Head of caudate nucleus (tissue), 42 donors: ENCODE measurements at places on chromosomes 2 and 18.

DNA sequence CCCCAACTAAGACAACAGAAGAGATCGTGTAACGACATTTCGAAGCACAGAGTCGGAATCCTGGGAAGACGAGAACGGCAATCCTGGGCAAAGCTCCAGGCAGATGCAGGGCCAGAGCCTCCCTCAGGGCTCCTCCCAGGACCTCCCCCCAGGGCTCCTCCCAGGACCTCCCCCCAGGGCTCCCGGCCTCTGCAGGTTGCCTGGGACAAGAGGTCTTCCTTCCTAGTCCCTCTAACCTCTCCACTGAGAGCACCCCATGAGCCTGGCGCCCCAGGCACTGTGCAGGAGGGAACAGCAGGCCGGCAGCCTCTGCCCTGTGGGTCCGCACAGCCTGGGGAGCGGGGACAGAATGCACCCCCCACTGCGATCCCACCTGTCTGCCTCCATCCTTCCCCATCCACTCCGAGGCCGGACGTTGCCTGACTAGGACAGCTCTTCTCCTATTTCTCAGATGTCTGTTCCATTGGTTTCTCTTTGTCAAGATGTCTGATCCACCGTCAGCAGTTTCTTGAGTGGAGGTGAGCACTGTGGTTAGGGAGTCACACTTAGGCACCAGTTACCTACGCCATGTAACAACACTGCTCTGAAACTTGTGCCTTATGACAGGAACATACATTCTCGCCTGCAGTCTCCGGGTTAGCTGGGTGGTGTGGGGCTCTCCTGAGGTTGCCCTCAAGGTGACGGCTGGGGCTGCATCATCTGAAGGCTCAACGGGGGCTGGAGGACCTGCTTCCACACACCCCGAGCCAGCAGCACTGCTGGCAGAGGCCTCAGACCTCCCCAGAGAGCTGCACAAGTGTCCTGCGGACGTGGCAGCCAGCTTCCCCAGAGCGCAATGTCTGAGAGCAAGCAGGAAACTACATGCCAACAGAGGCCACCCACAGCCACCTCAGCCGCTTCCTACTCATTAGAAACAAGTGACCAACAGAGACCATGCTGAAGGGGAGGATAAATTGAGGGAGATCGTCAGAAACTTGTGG is 28.9 kb downstream of the ADI1 start:
- no peak for DNase-seq

GRCh38 chr18:79881695-79882094 is 69.8 kb downstream of the SLC66A2 start:
- no peak for DNase-seq

- DNase-seq: no peak
Measured at GRCh38 chr2:162070228-162070936, 3.6 kb downstream of the DPP4 start.

DNA sequence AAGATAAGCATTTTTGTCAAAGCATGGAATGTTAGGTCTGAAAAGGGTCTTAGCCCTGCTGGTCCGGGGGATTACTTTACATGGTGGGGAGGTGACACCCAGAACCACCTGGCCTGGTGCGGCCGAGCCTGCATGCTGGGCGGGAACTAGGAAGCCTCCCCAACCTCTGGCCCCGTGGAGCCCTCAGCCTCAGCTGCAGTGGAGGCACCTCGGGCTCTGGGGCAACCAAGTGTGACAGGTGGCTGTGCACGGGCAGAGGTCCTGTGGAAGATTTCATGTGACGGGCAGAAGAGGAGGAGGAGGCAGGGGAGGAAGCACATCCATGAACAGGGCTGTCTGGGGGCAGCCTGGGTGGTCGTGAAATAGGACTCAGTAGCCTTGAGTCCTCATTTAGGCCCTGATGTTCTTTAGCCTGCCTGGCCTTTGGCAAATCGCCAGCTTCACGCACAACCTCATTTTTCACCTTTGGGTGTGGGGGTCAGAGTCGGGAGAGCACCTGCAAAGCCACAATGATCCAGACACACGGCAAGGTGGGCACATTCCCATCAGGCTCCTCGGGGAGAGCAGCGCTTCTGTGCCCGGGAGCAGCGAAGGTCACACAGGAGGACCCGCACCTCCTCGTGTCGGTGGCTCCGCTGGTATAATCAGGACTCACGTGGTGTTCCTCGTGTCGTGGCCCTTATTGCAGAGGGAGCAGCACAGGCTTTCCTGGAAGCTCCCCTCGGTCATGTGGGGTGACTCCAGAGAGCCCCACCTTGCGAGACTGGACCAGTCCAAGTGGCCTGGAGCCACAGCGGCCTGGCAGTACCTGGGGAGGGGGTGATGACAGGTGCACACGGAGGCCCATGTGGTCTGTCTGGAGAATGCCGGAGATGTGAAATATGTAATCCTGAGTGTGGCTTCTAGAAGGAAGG is 13.9 kb downstream of the CNDP2 start:
- DNase-seq: no peak

DNA sequence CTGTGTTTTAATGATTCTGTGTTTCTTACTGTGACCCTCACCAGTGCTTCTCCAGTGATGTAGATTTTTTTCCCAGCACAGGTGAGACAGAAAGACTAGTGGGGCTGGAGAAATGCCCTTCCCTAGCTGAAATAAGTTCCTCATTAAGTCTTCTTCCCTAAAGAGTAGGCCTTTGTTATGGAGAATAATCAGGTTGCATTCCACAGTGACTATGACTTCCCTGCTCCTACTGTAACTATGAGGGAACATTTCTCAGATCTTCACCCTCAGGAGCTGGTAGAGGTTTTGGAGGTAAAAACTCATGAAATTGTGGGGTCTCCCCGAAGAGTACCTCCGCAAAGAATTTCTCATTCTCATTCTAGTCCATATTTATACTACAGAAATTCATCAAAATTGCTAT is 286.2 kb downstream of the GRB14 start:
- DNase-seq: no peak

DNA sequence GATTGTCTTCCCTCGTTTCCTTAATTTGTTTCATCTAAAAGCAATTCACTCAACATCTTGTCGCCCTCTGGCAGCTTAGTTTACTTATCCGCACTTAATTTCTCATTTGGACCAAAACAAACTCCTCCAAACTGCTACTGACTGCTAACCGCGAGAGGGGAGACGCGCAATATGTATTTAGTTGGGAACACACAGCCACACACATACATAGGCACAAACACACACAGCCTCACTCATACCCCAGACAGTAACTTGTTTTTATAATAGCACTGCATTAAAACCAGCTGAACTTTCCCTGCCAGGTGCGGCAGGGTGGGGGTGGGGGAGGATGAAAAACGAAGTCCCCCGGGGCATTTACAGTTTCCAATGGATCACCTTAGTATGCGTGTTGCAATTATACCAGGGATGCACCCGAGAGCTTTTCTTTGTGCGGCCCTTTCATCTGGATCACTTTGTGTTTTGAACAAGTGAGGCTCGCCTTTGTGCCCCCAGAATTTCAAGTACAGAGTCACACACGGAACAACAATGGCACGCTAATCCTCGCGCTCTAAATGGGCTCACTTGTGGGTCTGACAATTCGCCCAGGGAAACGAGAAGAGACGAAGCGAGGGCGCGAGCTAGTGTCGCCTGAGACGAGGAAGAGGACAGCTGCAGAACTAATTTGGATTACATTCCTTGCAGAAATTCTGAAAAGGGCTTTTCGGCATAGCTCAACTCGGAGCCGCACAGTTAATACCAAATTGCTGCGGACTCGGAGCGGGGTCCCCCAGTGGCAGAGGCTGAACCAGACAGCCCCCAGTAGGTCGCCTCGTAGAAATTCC is 2.4 kb downstream of the ERBB4 start:
- DNase-seq: peak; percentile 63

GRCh38 chr2:236968880-236969534 is 116.7 kb upstream of the COPS8 start:
- DNase-seq: no peak

- DNase-seq: no peak
Measured at GRCh38 chr2:211837206-211837605, 701.4 kb downstream of the ERBB4 start.
